ENCODE measurements at places on chromosomes 5 and 9.

- DNase-seq: no peak
Observed at GRCh38 chr5:56607074-56607473, 208.3 kb upstream of the MAP3K1 start.

DNA sequence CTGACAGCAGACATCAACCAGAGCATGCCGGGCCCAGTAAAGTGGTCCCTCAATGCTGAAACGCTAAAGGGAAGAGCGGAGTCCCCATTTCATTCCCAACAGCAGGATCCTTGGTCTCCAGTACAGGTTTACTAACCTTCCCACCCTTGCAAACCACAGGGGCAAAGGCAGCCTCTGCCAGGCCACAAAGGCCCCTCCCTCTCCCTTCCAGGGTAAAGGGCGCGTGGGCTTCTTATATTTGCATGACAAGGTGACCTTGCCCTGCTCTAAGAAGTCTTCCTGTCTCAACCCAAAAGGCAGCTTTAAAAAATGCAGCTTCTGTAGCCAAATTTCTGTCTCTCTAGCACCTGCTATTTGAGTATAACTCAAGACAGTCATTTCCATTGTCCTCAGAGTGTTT, 131.5 kb upstream of the PTCH1 start:
- DNase-seq: no peak

DNA sequence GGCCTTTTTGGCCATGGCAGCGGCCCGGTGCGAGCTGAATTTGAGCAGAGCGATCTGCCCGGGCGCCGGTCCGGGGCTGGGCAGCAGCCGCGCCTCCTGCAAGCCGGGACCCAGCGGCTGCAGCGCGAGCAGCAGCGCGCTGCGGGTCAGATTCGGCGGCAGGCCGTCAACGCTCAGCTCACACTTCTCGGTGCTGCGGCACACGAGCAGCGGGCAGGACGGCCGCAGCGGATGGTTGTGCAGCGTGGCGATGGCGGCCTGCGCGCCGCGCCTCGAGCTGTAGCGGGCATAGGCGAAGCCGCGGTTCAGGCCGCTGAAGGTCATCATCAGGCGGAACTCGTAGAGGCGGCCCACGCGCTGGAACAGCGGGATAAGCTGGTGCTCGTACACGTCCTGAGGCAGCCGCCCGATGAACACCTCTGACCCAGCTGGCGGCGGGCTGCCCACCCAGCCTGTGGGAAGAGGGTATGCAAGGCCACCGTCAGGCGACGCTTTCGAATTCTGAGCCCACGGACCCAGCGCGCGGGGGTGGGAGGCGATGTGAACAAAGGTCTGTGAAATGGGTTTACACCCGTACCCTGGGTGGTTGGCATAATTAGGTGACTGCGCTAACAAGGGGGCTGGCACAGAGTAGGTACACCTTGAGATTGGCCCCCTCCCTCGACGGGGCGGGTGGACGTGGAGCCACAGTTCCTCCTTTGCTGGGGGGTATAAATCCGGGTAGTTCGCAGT, 755 bp downstream of the DND1 start:
- DNase-seq: no peak

DNA sequence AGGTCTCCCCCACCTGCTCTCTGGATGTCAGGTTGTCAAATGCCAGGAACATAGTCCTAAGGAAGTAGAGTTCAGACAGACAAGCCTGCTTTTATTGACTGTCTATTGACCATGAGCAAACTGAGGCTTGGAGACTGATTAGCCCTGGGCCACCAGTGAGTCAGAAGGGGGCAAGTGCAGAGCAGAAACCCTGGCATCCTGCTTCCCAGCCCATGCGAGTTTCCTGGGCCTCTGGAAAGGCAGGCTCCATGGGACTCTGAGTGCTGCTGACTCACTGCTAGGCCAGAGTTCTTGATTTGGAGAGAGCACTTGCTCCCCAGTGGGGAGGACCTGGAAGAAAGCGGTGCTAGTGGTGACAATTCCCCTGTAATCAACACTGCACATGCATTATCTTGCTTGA, 2.8 kb upstream of the HBEGF start:
- DNase-seq: no peak

DNA sequence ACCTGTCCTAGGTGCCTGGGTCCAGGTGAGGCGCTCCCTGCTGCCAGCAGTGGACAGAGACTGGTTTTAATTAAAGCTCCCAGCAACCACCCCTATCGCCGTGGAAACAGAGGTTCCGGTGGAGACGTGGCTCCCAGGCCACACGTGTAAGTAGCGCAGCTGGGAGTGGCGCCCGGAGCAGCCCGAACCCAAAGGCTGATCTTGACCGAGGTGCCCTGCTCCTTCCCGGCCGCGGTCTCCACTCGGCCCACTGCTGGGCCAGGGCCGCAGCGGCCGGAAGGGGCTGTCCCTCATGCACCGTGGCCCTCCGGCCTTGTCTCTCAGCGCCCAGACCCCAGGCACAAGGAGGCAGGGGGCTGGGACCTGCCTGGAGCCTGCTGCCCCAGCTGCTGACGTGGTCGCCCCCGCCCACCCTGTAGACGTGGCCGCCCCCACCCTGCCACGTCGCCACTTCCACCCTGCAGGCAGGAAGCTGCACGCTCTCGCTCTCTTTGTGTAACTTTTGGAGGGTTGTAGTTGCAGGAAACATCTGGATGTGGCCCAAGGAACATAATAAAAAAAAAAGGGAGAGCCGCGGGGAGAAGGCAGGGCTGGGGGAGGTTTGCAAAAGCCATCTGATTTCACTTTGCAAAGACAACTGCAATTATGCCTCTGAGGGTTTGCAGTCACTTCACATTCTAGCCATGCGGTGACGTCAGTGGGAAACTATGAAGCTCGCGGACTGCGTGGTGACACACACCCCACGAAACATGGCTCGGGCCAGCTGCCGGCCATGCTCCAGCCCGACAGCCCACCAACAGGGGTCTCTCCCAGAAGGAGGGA, 129.9 kb downstream of the RXRA start:
- DNase-seq: peak; percentile 84

GRCh38 chr5:40677456-40677855, 2.3 kb upstream of the PTGER4 start:
- DNase-seq: no peak

DNA sequence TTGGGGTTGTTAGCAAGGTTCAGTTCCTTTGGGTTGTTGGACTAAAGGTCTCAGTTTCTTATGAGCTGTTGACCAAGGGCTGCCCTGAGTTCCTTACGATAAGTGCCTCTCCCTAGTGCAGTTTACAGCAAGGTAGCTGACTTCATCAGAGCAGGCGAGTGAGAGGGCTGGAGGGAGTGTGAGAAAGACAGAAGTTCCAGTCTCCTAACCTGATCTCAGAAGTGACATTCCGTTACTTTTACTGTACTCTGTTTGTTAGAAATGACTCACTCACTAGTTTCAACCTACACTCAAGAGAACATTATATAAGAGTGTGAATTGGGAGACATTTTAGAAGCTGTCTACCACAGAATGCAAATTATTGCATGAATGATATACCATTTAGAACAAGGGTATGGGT, 21.2 kb upstream of the IL31RA start:
- no peak for DNase-seq

GRCh38 chr5:68661237-68661636, 432.6 kb upstream of the SLC30A5 start:
- DNase-seq: no peak

GRCh38 chr5:53031695-53032096, 42.5 kb downstream of the ITGA2 start:
- peak; percentile 3 for DNase-seq

- DNase-seq: no peak
Observed at GRCh38 chr5:136622747-136623146, 257.4 kb upstream of the TRPC7 start.

GRCh38 chr9:127937056-127937387, 632 bp downstream of the DPM2 start:
- no peak for DNase-seq

- no peak for DNase-seq
Observed at GRCh38 chr9:113898596-113898995, 22.5 kb downstream of the ZNF618 start.

DNA sequence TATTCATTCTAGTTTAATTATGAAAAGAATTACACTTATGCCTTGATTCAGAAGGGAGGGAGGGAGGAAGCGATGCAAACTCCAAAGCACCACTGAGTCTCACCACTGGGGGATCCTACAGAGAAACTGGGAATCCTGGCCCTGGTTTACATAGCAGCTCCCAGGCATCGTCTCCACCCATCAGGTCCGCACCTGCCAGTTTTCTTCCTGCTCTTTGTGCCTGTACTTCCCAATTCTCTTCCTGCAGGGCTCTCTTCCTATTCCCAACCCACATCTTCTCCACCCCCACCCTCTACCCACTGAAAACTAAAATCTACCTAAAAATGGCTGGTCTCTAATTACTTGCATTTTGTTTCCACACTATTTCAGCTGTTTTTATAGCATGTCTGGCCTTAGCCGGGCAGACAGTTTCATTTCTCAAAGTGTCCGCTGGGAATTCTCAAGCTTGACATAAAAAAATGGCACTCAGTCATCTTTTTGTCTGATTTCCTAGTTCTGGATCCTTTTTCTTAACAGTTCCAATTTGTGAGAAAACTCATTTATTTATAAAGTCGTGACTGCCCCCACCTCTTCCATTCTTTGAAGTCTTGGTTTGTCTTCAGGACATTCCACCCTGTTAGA, 1.6 kb upstream of the TNIP1 start:
- no peak for DNase-seq

DNA sequence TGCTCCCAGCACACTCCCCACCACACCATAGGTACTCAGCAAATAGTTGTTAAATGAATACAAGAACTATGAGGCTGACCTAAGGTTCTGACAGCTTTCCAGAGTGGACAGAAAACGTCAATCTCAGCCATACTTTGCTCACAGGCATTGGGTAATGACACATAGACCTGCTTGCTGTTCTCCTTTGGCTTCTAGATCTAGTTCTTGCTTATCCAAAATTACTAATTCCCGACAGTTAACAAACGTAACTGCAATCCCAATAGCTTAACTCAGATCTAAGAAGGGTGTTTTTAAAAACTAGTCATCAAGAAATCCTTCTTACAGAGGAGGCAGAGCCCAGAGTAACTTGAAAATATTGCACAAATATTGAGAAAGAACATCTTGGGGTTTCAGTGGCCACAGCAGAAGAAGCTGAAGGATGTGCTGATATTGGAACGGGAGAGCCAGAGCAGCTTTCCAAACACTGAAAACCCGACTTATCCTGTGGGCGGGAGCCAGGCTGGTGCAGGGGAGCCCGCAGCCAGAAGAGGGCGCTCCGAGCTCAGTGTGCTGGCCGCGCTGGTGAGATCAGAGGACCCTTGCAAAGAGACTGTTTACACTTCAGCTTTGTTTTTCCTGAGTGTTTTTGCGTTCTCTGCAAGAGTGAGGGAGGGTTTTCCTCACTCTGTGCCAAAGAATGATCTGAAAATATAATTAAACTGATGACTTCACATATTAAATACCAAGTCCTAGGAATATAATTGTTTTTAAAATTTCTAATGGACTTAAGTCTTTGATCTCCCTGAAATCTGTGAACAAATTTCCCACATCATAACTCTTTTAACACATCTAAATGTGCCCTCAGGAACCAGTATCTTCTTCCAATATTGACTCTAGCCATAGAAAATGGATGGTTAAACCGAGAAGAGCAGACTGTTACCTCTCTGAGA, 30.3 kb downstream of the FGF1 start:
- peak; percentile 66 for DNase-seq

DNA sequence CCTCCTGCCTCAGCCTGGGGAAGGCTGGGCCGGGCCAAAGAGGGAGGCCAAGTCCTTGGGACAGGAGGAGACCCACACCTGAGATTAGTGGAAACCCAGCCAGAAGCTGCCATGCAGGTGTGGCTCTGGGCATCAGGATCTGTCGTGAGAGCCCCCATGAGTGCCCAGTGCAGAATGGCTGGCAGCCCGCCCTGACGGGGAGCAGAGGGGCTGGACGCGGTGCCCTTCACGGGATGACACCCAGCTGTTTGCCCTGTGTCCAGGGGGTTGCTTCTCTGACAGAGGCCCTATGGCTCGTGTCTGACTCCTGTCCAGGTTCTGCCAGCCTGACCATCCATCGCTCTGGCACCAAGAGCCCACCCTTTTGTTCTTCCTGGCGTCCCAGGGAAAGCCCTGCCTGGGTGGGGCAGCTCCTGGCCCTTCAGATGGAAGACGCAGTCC, 8.5 kb downstream of the DIPK1B start:
- no peak for DNase-seq

- DNase-seq: no peak
Observed at GRCh38 chr5:98639274-98639673, 134.2 kb upstream of the RGMB start.

DNA sequence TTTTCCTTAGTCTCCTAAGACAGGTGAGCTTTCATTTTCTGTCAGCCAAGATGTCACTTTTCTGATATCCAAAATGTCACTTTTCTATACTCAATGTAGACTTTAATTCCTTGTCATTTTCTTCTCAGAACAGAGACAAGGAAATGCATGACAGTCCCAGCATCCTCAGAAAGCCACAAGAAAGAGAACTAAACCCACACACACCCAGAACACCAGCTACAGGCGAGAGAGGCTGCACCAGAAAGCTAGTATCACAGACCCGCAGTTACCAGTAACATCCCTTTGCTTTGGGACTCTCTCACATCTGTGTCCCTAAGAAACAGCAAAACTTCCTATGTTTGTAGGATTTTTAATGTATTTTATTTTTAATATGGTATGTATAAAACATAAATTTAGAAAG, 17.1 kb downstream of the TRMO start:
- peak; percentile 49 for DNase-seq

GRCh38 chr9:133803028-133803585, 65.0 kb upstream of the SARDH start:
- no peak for DNase-seq

DNA sequence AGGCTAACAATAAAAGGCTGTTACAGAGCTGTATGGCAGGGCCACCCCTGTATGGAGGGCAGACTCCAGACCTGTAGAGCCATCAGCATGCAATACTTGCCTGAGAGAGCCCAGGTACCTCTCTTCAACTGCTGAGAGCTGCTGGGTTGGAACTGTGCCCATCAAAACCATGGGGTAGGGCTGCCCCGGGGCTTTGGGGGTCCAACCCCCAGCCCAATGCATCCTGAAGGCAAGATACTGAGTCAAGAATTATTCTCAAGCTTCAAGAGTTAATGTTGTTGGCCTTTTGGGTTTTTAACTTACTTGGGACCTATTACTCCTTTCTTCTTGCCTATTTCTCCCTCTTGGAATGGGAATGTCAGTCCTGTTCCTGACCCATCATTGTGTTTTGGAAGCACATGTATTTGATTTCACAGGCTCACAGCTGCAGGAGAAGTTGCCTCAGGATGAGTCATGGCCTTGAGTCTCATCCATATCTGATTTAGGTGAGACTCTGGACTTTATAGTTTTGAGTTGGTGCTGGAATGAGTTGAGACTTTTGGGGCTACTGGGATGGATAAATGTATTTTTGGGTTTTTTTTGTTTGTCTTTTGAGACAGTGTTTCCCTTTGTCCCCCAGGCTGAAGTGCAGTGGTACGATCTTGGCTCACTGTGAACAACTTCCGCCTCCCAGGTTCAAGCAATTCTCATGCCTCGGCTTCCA, 21.0 kb upstream of the CDK7 start:
- no peak for DNase-seq

All from T-cell (primary cell).